ENCODE measurements at places on chromosomes 12 and 14.

- DNase-seq = peak; percentile 27
These were observed 315.9 kb downstream of the BMP4 start for GRCh38 chr14:53640695-53641094.

DNA sequence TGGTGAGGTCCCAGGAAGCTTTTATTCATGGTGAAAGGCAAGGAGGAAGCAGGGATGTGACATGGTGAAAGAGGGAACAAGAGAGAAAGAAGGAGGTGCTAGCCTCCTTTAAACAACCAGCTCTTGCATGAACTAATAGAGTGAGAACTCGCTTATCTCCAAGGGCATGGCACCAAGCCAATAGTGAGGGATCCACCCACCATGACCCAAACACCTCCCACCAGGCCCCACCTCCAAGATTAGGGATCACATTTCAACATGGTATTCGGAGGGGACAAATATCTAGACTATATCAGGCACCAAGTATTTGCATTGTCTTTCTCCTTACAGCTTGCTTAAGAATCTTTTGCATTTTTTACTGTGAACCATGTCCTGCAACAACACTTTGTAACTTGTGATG is 91.9 kb upstream of the DHRS4 start:
- no peak for DNase-seq

GRCh38 chr14:65486863-65487262 is 74.3 kb downstream of the FUT8 start:
- no peak for DNase-seq

DNA sequence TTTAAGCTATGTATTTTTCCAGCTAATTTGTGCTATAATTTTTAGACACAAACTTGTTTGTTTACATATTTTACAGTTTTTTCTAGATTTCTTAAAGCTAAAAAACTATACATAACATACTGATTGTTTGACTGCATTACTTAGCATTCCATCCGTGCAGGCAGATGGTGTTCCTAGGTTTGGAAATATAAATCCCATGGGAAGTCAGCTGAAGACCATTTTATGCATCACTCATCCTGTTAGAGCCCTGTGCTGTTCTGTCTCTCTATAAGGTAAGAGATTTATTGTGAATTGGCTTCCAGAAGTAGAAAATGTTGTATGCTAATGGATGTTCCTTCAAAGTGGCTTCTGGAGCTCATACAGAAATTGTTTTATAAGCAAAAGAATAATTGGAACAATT is 31.1 kb downstream of the RMST start:
- DNase-seq = no peak

GRCh38 chr12:65461017-65461416 is 182.5 kb downstream of the MSRB3 start:
- DNase-seq = no peak

GRCh38 chr14:43471595-43471994 is 1035.5 kb downstream of the FSCB start:
- no peak for DNase-seq

DNA sequence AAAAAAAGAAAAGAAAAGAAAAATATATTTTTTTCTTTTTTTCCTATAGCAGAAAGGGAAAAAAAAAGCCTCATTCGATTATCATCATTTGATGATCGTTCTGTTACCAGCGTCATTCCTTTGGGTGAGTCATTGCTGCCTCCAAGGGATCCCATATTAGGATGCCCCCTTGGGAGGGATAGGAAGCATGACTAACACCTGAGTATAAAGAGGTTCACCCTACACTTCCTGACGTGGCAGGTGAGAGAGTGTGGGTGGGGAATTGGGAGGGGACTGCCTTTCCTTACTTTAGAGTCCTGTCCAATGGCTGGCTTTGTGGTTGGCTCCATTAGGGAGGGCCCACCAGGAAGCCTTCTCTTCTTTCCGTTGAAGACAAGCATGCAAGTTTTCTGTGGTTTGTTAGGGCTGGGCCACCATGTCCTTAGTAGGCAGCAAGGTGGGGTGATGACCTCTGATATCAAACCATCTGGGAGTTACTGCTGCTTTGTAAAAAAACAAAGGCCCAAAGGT is 56.1 kb upstream of the FUT8 start:
- DNase-seq = peak; percentile 80

GRCh38 chr12:120800665-120801064 is 75.0 kb downstream of the ACADS start:
- DNase-seq = no peak

GRCh38 chr12:21774358-21775132 is at the start of gene KCNJ8:
Gene KCNJ8 (minus strand): TSS chr12:21774706. CDS start chr12:21773616, 1,090 bp downstream.
- no peak for DNase-seq

DNA sequence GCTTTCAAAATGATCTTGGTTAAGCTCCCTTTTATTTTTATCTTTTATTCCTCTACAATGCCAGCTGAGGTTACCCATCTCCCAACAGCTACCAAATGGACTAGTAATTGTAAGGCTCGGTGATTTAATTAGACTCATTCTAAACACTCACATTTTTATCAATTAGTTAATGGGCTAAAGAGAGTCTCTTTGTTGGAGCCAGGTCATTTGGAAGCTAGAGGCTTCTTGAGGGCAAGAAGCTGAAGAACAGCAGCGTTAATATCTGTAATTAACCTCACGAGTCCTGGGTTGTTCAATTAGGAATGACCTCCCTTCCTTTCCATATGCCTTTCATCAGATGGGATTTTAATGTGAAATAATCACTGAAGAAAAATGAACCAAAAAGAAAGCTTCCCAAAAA is 56.9 kb downstream of the OTX2 start:
- DNase-seq = no peak

DNA sequence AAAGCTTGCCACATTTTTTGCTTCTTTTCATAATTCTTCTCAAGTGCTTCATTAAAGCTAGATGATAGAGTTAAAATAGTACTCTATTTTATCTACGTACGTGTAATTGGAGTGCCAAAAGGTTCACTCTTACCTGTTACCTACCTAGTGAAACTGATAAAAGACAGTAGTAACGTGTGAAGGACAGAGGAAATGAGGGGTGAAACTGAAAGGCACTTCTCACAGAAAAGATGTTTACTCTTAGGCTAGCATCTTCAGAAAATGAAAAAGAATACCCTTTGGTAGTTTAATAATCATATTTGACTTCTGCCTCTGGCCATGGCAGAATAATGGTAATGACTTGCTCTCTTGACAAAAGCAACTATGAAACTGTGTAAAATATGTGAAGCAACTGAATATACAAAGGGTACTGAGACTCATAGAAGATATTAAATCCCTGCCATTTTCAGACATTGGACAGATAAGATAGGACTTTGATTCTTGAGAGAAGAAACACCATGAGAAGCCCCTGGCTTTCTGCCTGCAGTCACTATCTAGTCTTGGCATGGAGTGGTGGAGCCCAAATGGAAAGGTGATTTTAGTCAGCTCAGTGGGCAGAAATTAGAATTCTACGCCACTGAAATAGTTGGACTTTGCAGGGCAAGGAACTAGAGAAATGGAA is 6.3 kb upstream of the EVL start:
- no peak for DNase-seq

GRCh38 chr14:85041618-85042017 is 488.3 kb upstream of the FLRT2 start:
- no peak for DNase-seq

GRCh38 chr14:38197784-38198335 is 9.8 kb upstream of the SSTR1 start:
- peak; percentile 86 for DNase-seq

GRCh38 chr14:23181946-23182345 is 1.5 kb downstream of the SLC7A8 start:
- no peak for DNase-seq

- DNase-seq = no peak
These were observed 144.1 kb downstream of the RPAP3 start for GRCh38 chr12:47561746-47562145.

DNA sequence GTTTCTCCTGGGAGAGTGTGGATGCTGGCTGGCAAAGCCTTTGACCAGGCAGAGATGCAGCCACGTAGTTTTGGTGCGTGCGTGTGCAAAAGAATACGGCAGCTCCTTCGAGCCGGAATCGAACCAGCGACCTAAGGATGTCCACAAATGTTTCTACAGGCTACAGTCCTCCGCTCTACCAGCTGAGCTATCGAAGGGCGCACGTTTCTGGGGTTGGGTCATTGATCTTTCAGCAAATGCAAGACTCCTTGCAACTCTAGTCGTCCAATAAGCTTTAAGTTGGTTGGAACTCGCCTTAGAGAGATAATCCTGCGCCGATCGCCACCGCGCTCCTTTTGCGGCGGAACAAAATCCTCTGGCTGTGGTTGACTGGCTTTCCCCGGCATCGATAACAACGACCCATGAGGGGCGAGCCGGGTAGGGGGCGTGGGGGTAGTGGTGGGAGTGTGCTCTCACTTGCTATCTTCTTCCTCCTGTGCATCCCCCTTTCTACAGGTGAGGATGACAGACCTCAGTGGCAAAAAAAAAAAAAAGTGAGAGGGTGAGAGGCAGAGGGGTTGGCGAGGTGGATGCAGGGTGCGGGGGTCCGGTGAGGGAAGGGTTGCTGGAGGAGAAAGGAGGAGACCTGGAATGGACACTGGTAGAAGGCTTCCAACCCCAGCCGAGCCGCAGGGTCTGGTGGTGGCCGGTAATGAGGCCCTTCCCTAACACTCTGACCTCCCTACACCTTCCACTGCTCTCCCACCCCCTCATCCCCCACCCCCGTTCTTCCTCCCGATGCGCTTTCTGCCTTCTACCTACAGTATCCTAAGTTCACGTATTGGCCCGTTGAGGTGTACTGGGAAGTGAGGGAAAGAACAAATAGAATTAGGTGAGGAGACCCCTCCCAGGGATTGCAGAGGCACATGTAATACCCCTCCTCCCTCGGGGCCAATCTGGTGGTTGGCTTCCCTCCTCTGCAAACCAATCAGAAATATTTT is 11.8 kb upstream of the OR6S1 start:
- no peak for DNase-seq

- DNase-seq = no peak
These were observed 198.9 kb downstream of the FBXL14 start for GRCh38 chr12:1395421-1395955.

DNA sequence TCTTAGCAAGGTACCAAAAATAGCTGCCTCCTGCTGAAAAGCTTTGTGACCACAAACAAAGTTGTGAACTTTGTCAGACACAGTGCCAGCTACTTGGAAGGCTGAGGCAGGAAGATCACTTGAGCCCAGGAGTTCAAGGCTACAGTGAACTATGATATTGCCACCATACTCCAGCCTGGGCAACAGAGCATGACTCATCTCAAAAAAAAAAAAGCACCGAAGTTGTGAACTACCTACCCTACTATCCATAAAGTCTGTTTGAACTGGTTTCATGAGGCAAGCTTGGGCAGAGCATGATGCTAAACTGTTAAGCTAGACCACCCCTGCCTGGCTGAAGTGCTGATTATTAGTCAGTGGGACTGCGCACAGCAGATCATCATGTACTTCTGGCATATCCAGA is 75.5 kb downstream of the RAD52 start:
- DNase-seq = no peak

GRCh38 chr14:99733211-99733539 is 49.1 kb downstream of the CYP46A1 start:
- no peak for DNase-seq

DNA sequence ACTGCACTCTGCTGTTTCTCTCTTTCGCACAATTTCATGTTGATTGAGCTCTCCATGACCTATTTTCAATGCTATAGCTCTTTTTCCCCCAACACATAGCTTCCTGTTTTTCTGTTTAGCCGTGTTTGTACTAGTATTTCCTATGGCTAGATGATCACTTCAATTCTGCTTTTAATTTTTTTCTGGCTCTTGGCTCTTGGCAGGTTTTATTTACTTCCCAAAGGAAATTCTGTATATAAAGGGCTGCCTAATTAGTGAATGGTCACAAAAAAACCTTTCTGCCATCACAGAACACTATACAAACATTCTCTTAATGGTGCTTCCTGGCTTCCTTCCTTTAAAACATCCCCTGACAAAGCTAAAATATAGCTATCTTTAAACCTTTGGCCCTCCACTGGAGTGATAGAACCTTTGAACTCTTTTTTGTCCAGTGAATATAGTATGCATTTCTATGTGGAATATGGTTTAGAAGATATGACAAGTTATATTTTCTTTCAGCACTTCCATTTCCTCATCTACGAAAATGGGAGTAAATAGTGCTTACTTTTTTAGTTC is 88.2 kb downstream of the RASSF9 start:
- DNase-seq = no peak

GRCh38 chr14:94145902-94146527 is 16.6 kb upstream of the IFI27L2 start:
- no peak for DNase-seq

DNA sequence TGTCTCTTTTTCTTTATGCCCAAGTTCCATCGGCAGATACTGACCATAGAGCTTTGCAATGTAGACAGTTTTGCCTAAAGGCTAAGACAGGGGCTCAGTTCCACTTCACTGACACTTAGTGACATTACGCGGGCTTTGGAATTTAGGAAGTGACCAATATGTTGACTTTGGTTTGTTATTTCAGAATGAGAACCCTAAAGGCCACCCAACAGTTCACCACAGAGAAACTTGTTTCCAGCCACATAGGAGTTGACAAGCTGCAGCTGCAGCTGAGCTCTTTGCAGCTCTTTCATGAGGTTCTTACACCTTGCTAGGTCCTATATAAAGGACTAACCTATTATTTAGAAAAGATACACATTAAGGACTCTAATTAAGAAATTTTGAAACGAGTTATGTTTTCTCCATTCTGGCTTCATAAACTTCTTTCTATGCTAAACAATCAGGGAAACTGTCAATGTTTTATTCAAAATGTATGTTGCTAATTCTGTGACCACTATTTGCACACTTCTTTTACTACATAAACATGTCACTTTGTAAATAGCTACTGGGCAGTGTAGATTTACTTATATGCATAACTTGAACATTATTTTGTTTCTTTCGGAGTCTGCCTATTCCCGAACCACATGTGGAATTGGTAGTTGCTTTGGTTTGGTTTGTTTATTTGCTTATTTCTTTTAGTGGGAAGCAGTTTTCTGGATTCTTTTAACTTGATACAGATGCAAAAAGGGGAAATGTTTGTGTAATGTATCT is 18.5 kb upstream of the KLRD1 start:
- DNase-seq = no peak

DNA sequence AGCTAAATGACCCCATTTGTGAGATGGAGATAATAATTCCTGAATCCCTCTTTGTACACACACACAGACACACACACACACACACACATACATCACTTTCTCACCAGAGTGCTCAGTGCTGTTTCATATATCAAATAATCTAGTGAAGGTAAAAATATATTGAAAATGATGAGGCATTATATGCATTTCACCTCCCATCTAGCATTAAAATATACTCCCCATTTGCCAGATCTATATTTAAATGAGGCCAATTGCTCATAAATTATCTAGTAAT is 490.7 kb upstream of the FLRT2 start:
- no peak for DNase-seq

DNA sequence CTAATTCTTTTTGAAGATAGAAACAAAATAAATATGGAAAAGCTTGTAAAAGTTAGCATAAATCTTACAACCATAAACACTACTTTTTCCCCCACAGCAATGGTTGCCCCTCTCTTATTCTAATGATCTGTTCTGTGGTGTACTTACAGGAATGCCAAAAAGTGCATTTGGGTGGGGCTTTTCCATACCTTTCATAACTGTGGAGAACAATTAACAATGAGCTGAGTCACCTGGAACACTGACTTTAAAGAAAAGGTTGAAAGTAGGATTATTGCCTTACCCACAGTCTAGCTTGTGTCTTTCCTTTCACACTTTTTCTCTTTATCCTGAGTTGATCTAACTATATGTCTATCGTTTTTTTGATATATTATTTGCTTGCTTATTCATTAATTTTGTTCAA is 86.9 kb downstream of the TPH2 start:
- no peak for DNase-seq
